ENCODE measurements at places on chromosomes 5 and 9.

DNA sequence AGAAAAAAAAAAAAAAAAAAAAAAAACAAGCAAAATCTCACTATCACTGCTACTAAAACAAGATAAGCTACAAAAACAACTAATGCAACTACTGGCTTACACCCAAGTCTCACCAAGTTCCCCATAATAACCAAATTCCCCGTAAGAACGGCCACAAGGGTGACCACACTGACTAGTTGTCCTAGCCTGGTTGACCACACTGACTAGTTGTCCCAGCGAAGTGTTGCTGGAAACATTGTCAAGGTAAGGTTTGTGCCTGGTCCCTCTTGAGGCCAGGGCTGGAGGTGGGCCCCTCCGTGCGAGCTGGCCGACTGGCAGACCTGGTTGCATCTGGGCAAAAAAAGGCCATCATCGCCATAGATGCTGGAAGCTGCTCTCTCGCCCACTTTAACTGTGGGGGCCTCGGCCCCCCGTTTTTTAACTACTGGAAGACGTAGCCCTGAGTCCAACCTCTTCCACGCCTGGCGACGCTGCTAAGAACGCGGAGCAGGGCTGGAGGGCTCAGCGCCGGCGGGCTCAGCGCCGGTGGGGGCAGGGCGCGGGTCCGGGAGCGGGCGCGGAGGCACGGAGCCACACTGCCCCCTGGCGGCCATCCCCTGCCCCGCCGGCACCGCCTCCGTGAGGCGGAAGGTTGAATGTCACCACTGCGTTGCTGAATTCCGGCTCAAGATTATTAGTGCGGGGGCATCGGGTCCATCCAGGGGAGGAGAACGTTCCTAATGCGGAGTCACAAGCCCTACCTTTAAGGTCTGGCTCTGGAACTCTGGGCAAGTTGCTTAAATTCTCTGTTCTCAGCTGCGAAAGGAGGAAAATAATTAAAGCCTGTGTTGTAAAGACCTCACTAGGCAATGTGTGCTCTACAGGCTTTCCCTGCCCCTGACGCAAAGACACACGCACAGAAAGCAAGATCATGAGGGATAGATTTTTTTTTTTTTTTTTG is 84.0 kb downstream of the HSD17B3 start:
- peak; percentile 52 for DNase-seq

DNA sequence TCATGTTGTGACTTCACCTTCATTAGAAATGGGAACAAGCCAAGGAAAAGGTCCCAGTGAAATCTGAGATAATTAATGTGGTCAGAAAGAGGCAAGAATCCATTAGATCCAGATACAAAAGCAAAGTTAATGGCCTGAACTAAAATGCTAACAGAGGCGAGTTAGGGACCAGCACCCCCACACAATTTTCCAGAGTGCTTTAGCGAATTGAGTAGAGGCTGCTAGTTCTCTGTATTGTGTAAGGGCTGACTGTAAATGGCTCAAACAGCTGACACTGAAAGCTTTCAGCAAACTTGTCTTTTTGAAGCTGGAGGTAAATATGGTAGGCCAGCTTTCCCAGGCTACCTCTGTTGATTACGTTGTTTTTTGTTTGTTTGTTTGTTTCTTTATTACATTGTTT is 75.5 kb downstream of the CSNK1A1 start:
- DNase-seq, result no peak

DNA sequence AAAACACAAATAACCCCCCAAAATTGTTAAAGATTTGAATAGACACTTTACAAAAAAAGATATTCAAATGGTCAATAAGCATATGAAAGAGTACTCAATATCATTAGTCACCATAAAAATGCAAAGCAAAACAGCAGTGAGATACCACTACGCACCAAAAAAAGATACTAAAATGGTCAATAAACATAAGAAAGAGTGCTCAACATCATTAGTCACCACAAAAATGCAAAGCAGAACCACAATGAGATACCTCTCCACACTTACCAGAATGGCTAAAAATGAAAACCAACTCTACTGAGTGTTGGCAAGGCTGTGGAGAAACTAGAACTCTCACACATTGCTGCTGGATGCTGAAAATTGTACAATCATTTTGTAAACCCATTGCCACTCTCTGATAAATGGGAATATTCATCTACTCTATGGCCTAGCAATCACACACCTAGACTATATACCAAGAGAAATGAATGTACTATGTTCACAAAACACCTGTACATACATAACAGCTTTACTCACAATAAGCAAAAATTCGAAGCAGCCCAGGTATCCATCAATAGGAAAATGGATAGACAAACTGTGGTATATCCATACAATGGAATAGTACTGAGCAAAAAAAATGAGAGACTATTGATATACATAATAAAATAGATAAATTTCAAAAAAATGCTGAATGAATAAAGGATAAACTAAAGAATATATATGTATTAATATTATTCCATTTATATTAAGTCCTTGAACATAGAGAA is 205.0 kb upstream of the DAPK1 start:
- peak; percentile 11 for DNase-seq

DNA sequence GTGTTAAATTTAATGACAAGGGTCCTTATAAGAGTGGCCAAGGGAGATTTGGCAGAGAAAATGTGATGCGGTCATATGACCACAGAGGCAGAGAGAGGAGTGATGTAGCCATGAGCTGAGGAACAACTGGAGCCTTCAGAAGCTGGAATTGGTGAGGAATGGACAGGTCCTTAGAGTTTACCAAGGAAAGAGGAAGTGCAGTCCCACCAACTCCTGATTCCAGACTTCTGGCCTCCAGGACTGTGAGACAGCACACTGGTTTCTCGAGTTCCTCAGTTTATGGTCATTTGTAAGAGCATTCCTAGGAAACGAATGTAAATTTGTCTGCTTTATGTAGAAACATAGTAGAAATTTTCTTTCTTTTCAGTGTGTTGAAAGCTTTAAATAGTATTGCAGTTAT is 410.1 kb downstream of the CDH18 start:
- DNase-seq, result no peak

DNA sequence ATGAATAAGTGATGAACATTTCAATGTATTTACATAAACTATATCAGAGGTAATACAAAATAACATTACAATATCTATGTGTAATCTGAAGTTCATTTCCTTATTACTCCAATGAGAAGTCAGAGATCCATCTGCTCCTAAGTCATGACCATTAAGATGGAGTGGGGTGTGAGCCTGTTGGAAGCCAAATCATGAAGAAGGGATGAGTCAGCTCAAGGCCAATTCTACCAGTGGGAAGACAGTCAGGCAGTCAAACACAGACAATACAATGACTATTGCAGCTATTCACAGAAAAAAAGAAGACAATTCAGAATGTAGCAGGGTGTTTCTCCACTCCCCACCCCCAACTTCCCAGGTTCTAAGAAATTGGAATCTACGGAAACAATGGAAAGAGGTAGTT is 155.0 kb downstream of the NFIB start:
- no peak for DNase-seq

GRCh38 chr9:71858812-71859211 is 52.2 kb downstream of the ABHD17B start:
- DNase-seq, result no peak

DNA sequence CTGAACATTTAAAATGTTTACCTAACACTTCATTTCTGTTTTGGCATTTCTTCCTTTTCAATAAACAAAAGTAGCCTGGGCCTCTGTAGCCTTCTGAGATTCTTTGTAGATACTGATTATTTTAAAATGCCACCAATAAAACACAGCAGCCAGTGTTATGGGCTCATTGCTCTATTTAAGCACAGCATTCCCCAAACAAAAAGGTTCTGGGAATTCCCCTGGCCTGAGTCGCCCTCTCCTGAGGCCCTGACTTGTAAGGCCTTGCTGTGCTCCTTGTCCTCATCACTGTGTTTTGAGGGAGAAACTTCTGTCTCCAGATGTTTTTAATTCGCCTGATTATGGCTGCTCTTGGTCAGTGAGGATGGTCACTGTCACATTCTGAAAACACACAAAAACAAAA is 33.0 kb upstream of the CTXN3 start:
- DNase-seq, result peak; percentile 48

DNA sequence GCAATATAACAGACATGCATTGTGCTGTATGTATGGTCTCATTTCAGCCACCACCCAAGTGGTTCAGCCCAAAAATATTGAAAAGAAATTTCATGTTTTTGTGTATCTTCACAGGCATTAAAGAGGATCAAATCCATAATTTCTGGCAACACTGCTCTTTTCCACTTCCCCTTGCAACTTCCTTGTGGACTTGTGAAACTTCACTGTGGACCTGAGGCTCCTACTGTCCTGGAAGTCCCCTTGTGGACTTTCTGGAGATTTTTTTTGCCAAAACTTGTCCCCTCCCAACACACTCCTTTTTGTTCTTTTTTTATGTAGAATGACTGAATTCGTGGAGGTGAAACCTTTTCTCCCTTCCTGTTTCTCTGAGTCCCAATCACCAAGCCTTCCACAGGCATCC is 14.3 kb downstream of the OTULINL start:
- no peak for DNase-seq

GRCh38 chr9:69584759-69585158 is 87.4 kb downstream of the APBA1 start:
- DNase-seq, result no peak

- no peak for DNase-seq
Measured at GRCh38 chr5:7075470-7075869, 320.5 kb upstream of the ADCY2 start.

DNA sequence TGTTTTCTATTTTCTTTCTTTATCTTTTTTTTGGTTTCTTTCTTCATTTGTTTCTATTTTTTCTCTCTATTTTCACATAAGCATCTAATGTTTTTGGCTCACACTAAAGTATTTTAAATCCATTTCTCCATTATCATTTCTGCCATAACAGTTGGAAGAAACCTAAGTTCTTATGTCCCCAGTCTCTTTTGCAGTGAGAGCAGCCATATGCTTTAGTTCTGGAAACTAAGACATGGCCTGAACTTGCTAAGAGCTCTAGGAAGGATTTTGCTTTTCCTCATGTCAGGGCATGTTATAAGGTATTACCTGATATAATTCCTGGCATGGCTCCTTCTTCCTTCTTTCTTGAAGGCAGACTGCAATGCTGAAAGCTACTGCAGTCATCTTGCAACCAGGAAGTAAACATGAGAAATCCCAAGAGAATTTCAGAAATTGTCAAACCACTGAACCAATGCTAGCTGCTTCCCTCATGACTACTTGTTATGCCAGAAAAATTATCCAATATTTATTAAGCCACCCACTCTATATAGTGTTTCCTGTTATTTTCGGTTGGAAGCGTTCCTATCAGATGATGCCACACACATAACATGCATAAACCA is 171.1 kb downstream of the TAF11L14 start:
- DNase-seq, result no peak

DNA sequence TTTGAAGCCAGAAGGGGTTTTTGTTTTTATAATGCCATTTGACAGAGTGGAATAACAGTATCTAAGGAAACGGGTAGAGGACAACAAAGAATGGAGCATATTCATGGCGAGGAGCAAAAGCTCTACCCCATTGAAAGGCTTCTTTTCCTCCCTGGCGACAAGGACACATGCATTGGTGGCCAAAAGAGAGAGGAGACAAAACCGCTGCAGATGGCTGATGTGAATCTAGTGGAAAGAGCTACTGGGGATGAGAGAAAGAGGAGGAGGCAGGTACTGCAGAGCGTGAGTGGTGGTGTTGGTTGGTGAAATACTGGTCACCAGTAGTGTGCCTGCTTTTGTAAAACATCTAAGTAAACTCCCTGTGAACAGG is 491 bp downstream of the APC start:
- peak; percentile 1 for DNase-seq

DNA sequence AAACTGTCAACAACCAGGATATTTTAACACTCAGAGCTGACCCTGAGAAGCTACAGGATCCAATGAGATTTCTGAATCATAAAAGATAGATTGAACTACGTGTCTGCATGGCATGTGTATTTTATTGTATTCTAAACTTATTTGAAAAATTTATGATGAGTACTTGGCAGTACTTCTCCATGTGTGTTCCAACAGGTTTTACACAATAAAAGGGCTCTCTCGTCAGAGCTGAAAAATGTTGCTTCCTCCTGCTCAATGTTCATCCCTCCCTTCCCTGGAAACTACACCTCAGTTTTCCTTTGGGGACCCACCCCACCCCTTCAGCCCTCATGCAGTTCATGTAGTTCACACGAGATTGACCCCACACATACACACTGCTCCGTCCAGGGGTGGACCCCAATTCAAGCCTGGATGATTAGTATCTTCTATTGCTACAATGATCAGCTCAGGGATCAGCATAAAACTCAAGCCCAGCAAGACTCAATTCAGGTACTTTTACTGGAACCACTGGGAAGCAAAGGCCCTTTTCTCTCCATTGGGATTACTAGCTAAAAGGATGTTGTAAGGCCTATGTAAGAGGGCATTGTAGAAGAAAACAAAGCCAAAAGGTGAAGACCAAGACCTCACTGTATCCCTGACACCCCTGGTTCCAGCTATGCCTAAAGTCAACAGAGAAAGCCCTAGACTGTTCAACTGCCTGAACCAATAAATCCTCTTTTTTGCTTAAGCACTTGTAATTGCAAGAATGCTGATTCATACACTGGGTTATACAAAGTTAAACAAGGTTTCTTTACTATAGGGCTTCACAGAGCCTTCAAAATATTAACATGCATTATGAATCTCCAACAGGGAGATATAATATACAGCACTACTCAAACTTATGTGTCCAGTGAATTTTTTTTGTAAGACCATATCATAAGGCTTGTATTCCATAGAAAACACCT is 112.6 kb downstream of the SAXO1 start:
- DNase-seq, result no peak

DNA sequence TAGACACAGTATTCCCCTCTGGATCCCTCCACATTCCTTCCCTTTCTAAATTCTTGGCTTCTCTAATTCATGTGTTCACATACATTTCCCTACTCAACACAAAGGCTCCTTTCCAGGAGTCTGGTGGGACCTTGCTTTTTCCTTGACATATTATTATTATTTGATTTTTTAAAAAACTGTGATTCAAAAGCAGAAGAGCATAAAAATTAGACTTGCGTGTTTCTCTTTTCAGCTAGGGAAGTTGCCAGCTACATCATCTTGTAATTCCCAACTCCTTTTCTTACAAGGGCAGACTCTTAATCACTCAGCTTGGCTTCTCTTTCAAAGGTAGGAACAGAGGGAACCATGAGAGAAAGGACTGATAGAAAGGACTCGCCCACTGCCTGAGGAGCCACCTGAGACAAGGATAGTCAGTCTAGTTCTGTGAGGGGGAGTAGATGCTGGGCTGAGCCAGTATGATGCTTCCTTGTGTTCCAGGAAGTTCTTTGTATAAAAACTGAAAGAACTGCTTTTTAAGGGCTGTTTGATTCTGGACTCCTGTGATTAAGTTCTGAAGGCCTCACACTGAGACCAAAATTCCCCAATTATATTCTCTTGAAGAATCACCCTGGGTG is 51.0 kb upstream of the DPYSL3 start:
- no peak for DNase-seq

GRCh38 chr5:136080113-136080482 is 51.3 kb downstream of the TGFBI start:
- DNase-seq, result no peak

- peak; percentile 12 for DNase-seq
Measured at GRCh38 chr5:59326596-59326995, 566.9 kb downstream of the PDE4D start.

Measured in fibroblast of gingiva (primary cell).